ENCODE measurements at places on chromosomes 2 and 18. TPM values are rescaled to one million over a fixed set of nuclear protein-coding genes. Genes with fewer than 3 reads are reported as not detected.

DNA sequence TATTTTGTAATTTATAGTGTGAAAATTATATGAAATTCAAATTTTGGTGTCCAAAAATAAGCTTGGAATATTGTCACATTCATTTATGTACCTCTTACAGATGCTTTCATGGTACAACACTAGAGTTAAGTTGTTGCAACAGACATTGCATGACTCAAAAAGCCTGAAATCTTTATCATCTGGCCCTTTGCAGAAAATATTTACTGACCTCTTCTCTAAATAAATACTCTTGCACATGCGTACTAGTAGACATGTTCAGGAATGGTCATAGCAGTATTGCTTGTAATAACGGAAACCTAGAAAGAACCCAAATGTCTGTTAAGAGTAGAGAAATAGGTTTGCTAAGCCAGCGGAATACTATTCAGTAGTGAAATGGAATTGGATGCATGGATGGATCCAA lies 60.4 kb downstream of the GALNT1 start:
- DNase-seq, result no peak
- H3K4me3 ChIP-seq, result no peak overlapping the region
- H3K27me3 ChIP-seq, result no peaks in the 10 kb centered on the region
- no peak overlapping the region for H3K27ac ChIP-seq

CRYBA2 gene
- not detected for total RNA-seq

DNA sequence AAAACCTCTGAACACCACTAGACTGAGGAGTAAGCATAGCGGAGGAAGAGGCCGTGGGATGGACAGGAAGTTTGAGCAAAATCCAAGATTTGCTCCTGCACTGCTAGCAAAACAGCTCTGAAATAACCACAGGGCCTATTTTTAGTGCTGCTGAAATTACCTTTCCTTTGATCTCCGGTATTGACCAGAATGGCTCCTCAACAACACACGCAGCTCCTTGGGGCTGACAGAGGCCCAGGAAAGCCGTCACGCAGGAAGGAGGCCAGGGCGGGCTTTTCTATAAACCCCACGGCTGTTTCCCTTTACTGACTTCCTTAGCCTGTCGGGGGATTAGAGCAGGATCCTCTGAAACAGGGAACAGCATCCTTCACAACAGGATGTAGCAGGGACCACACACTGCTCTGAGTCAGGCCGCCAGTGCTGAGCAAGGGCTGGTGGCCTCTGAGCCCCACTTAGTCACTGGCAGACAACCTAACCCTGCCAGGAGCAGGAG lies 80.8 kb upstream of the LCLAT1 start:
- no peak for DNase-seq
- H3K36me3 ChIP-seq, result no peaks in the 10 kb centered on the region
- peak overlapping the region; percentile 98 for H3K27ac ChIP-seq
- peaks cover 72% of the 10 kb centered on the region for H3K4me1 ChIP-seq

GRCh38 chr2:186058614-186059013 lies 320.0 kb downstream of the FSIP2 start:
- no peaks in the 10 kb centered on the region for H3K27me3 ChIP-seq
- no peak overlapping the region for H3K27ac ChIP-seq
- H3K4me3 ChIP-seq, result no peak overlapping the region
- H3K36me3 ChIP-seq, result no peaks in the 10 kb centered on the region
- no peak for DNase-seq

GRCh38 chr2:175957845-175958244 lies 44.2 kb downstream of the LNPK start:
- no peaks in the 10 kb centered on the region for H3K36me3 ChIP-seq
- no peak overlapping the region for H3K4me3 ChIP-seq
- H3K27me3 ChIP-seq, result no peaks in the 10 kb centered on the region
- no peak for DNase-seq
